ENCODE measurements at places on chromosomes 7 and 10.

GRCh38 chr7:141956084-141956483 is 9.3 kb upstream of the CLEC5A start:
- no peak for DNase-seq

GRCh38 chr10:18378766-18379165 is 238.5 kb downstream of the CACNB2 start:
- DNase-seq = no peak

GRCh38 chr7:95957510-95957909 is 185.2 kb downstream of the DYNC1I1 start:
- no peak for DNase-seq

- no peak for DNase-seq
Measured at GRCh38 chr10:91709394-91709798, 76.5 kb upstream of the PPP1R3C start.
